Endothelial cell of umbilical vein (primary cell): ENCODE measurements at places on chromosomes 3 and 15. TPM values are rescaled to one million over a fixed set of nuclear protein-coding genes. Genes with fewer than 3 reads are reported as not detected.

- no peaks in the 10 kb centered on the region for H3K4me1 ChIP-seq
- H3K27ac ChIP-seq = no peak overlapping the region
- no peak for DNase-seq
- peaks cover 12% of the 10 kb centered on the region for H3K27me3 ChIP-seq
These were observed 26.9 kb upstream of the MYO1E start for GRCh38 chr15:59399465-59400102.

GRCh38 chr15:97963779-97964178 is 3.3 kb downstream of the ARRDC4 start:
- H3K27ac ChIP-seq = no peak overlapping the region
- H3K27me3 ChIP-seq = no peaks in the 10 kb centered on the region
- H3K36me3 ChIP-seq = no peaks in the 10 kb centered on the region
- DNase-seq = no peak
- H3K4me1 ChIP-seq = peaks cover 19% of the 10 kb centered on the region

GRCh38 chr15:100116416-100117190 is 225.2 kb downstream of the ADAMTS17 start:
- no peak overlapping the region for H3K4me3 ChIP-seq
- H3K27me3 ChIP-seq = no peaks in the 10 kb centered on the region
- DNase-seq = no peak
- no peak overlapping the region for H3K27ac ChIP-seq

GRCh38 chr3:127982155-127982554 is 67.1 kb downstream of the KBTBD12 start:
- no peaks in the 10 kb centered on the region for H3K36me3 ChIP-seq
- DNase-seq = no peak
- no peak overlapping the region for H3K27ac ChIP-seq
- H3K27me3 ChIP-seq = peaks cover 12% of the 10 kb centered on the region

- H3K4me1 ChIP-seq = peaks cover 26% of the 10 kb centered on the region
- H3K27ac ChIP-seq = peak overlapping the region; percentile 71
- no peaks in the 10 kb centered on the region for H3K27me3 ChIP-seq
These were observed 43.0 kb downstream of the FBN1 start for GRCh38 chr15:48602358-48603122.

The SYNPR gene
- not detected in 2 replicates for total RNA-seq

The GPR171 gene
- not detected in 2 replicates for total RNA-seq

DNA sequence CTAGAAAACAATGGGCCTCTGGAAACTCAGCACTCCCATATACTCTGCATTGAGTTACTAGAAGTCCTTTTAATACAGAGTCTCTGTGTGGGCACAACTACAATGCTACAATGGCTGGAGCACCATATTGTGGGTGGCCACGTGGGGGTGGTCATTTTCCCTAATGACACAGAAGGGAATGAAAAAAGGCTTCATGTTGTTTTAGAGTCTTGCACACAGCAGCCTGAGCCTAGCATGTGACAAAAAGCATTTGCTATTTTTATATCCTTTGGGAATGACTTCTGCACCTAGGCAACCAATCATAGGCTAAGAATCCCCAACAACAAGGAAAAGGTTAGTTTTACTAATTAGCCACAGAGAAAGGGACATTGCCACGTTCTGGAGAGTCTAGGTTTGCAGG is 120.6 kb downstream of the PPM1L start:
- no peaks in the 10 kb centered on the region for H3K27me3 ChIP-seq
- no peak overlapping the region for H3K27ac ChIP-seq
- H3K4me3 ChIP-seq = no peak overlapping the region
- H3K36me3 ChIP-seq = no peaks in the 10 kb centered on the region
- no peaks in the 10 kb centered on the region for H3K4me1 ChIP-seq
- no peak for DNase-seq

DNA sequence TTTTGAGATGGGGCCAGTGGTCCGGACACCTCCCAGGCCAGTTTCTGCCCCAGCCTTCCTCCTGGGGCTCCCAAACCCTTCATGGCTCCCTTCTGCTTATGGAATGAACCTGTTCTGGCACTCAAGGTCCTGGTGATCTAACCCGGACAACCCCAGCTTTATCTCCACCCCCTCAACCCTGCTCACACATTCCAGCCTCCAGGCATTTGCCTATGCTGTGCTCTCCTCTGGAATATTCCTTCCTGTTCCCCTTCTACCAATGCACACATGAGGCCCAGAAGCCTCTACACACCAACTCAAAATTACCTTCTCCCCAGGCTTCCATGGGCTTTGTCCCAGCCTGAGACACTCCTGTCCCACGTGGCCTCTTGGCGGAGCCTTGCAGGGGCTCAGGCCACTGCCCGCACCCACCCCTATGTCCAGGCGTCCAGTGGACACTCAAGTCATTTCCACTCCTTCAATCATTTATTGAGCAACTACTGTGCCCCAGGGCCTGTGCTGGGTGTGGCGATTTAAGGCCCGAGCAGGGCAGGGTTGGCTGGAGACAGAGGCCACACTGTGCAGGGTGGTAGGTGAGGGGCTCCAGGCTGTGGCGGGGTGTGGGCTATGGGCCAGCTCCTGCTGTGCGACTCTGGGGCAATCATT is 18.8 kb downstream of the PLXND1 start:
- no peaks in the 10 kb centered on the region for H3K27me3 ChIP-seq
- H3K4me1 ChIP-seq = peaks cover 32% of the 10 kb centered on the region
- peaks cover 51% of the 10 kb centered on the region for H3K36me3 ChIP-seq
- DNase-seq = no peak

- H3K27ac ChIP-seq = no peak overlapping the region
- H3K4me1 ChIP-seq = no peaks in the 10 kb centered on the region
- no peak for DNase-seq
- peaks cover 6% of the 10 kb centered on the region for H3K27me3 ChIP-seq
- H3K4me3 ChIP-seq = no peak overlapping the region
- no peaks in the 10 kb centered on the region for H3K36me3 ChIP-seq
These were observed 68.8 kb upstream of the ABHD2 start for GRCh38 chr15:89019436-89019835.

The MOBP gene
- 0.44 and 2.0 TPM in 2 replicates for total RNA-seq

GRCh38 chr3:153051427-153052095 is 110.5 kb upstream of the RAP2B start:
- no peak overlapping the region for H3K4me3 ChIP-seq
- no peaks in the 10 kb centered on the region for H3K27me3 ChIP-seq

DNA sequence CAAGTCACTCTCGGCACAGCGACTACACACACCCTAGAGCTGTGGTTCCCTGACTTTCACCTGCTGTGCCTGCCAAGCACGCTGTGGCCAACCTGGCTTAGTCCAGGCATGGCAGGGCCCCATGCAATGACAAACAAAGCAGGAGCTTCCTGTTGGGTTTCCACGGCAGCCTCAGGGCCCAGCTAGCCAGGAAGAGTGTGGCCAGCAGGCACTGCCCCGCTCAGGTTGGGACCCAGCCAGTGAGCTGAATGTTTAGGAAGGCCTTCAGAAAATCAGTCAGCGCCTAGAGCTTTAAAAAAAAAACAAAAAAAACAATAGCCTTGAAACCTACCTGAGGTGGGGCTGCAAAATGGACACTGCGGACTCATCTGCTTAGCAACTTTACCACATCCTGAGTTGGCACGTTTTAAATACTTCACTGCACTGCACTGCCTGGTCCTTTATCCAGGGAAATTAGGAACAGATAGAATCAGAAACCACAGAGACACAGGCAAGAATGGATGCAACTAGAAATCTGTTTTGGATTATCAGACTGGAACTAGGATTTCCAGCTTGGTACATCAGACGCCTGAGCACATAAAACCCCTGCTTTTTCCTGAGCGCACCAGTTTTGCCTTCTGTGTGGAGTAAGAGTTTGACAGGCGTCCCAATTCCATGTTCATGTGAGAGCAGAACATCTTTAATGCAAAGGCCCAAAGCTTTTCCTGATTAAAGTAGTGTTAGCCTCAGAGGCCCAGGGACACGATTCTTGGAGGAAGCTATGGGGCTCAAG is 36.2 kb upstream of the LDHAL6B start:
- peaks cover 62% of the 10 kb centered on the region for H3K4me1 ChIP-seq
- peak overlapping the region; percentile 75 for H3K27ac ChIP-seq
- no peak overlapping the region for H3K4me3 ChIP-seq
- DNase-seq = peak; percentile 63
- H3K36me3 ChIP-seq = peaks cover 4% of the 10 kb centered on the region

GRCh38 chr3:114331007-114331406 is 37.2 kb downstream of the TIGIT start:
- H3K27me3 ChIP-seq = no peaks in the 10 kb centered on the region
- no peak overlapping the region for H3K27ac ChIP-seq
- H3K4me3 ChIP-seq = no peak overlapping the region
- DNase-seq = no peak
- no peaks in the 10 kb centered on the region for H3K36me3 ChIP-seq

DNA sequence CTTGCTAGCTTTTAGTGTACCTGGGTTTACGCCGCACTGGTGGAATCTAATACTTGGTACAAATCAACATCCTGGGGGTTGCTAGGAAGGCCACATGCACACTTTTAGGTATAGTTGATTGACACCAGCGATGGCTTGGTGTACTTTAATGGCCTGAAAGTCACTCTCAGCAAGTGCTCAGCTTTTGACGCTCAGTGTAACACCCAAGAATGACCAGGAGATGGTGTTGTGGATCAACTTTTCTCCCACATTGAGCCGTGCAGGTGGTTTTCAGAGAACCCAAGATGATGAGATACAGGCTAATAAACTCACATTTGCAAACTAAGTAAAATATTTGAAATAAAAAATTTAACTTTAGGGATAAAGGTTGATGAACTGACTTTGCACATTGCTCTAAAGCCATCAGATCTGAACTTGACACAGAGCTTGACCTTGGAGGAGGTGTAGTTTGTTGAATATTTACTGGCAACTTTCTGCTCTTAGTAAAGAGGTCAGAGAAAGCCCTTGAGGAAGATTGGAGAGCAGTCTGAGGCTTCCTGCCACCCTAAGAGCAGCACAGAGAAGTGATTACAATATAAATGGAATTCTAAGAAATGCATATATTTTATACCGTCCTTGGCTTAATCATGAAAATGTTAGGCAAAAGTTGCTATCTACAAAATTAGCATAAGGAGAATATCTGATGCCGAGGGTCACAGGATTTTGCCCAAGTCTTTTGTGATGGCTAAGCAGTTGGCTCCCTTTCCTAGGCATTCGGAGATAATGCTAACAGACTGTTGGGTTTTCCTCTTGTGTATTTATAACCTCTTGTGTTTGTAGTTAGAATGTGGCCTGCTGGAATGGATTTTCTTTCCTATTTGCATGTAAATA is 143.4 kb upstream of the RASGRP1 start:
- peak; percentile 87 for DNase-seq
- no peaks in the 10 kb centered on the region for H3K27me3 ChIP-seq
- no peak overlapping the region for H3K27ac ChIP-seq
- H3K36me3 ChIP-seq = no peaks in the 10 kb centered on the region
- H3K4me3 ChIP-seq = no peak overlapping the region

DNA sequence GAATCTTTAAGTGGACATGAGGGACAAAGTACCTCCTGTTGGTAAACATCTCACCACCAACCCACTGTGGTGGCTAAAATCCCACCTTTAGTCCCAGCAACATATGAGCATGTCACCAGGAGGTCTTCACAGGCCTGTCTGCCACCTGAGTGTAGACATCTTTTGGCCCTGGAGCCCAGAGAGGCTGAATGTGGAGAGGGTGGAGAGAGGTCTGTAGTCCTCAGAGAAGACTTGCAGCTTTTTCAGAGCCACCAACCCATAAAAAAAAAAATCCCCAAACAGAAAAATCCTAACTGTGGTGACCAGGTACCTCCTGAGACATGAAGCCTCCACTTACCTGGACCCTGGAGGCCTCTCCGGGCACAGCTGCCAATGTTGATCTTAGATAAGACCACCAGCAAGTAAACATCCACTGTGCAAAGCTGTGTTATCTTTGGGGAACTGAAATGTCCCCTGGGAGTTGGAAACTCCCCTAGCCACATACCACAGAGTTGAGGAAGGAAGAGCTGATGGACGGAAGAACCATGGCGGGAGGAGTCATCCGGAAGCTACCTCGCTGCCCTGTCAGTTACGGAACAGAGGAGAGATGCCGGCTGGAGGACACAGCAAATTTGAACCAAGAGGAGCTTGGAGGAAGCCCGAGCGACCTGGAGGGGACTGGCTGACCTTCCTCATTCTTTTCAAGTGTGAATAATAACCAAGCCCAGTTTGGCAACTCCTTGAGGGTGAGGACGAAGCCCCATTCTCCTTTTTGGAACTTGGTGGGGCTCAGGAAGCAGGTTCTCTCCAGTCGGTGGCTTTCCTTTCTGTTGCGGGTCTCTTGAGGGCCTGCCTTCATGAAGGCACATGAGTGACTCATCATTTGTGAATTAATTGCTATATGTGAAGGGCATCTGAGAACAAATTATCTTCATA is at the start of gene GHRL:
Gene GHRL, minus strand, starts transcription at position 443 of the 915 bp plus-strand sequence. CDS start 2,767 bp downstream, outside the sequence.
- no peaks in the 10 kb centered on the region for H3K36me3 ChIP-seq
- no peaks in the 10 kb centered on the region for H3K4me1 ChIP-seq
- H3K27ac ChIP-seq = no peak within 1 kb of the TSS
- H3K4me3 ChIP-seq = no peak within 1 kb of the TSS

DNA sequence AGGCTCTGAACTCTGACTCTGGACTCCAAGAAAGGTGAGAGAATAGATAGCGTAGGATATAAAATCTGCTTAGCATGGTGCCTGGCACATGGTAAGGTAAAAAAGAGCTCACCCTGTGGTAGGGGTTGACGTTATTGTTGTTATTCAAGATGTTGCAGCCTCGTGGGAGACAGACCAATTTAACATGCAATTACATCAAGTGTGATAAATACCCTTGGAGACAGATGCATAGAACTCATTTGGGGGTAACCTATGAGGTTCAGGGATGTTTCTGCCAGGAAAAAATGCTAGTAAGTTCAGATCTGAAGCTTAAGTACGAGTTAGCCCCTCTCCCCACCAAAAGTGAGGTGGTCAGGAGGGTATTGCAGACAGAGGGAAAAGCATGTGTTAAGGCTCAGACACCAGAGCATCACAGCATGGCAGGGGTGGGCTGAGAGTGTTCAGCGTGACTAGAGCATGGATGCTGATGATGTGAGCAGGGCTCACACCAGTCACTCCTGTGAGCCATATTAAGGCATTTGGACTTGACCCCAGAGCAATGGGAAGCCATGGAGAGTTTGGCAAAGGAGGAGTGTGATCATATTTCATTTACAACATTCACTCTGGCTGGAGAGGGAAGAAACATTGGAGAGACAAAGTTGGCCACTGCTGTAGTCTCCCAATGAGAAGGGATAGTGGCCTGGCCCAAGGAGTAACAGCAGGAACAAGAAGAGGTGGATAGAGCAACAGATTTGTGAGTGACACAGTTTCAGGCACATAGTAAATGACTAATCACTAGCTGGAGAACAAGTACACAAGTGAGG is 181.0 kb downstream of the UACA start:
- no peaks in the 10 kb centered on the region for H3K36me3 ChIP-seq
- H3K4me3 ChIP-seq = no peak overlapping the region
- H3K27me3 ChIP-seq = peaks cover 15% of the 10 kb centered on the region
- no peaks in the 10 kb centered on the region for H3K4me1 ChIP-seq
- DNase-seq = no peak
